CD4-positive, alpha-beta T cell treated with Interleukin-21 for 1 hour (primary cell): ENCODE measurements at places on chromosomes 12 and 14.

GRCh38 chr12:115934046-115934445 is 343.4 kb downstream of the MED13L start:
- no peak for DNase-seq

DNA sequence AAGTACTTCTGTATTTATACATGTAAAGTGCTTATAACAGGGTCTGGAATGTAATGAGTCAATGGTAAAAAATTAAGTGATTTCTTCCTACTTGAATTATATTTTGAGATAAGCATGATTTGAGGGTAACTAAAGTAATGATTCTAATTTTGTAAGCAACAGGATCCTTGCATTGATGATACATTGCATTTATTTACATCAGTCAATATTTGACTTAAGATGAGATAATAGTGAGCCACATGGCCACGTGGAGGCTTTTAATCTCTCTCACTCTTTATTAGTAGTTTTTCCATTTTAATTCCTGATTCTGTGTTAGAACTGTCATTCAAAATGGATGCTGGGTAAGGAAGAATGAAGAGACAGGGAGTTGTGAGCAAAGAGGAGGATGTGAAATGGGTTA is 298.1 kb upstream of the PRICKLE1 start:
- DNase-seq, result no peak

DNA sequence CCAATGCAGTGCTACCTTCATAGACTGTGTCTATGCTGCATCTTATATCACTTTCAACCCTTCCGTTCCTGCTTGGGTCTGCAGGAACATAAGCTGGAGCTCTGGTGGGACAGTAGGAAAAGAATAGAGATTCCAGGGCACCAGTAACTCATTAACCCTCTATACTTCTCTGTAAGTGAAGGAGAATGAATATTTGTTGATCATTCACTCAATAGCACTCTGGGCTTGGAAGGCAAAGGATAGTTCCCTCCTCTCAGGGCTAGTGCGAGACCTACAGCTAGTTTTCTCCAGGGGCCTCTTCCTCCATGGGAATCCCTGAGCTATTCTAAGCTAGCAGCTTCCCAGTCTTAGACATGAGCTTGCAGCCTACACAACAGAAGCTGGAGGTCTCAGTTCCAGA is 84.7 kb downstream of the BMP4 start:
- DNase-seq, result no peak

DNA sequence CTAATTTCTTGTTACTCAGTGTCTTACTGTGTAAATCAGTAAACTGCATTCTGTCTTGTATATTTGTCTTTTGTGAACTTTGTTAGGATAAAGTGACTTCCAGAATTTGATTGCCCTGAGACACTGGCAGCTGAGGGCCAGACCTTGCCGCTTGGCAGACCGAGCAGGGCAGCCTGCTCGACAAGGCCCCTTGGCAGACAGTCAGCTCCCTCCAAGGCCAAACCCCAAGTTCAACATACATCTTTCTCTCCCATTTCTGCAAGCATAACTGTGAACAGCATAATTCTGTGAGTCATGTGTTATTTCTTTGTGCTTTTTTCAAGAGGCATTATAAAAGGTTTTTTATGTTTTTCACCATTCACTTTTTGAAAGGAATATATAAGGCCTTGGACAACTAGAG is 39.2 kb upstream of the BMAL2 start:
- no peak for DNase-seq
